ENCODE measurements at places on chromosomes 3 and 15.

GRCh38 chr15:42185801-42186200 is 22.3 kb downstream of the VPS39 start:
- no peak for DNase-seq

GRCh38 chr3:4719046-4719501 is 225.9 kb downstream of the ITPR1 start:
- DNase-seq: peak; percentile 37

GRCh38 chr3:97871801-97872524 is 50.2 kb downstream of the CRYBG3 start:
- peak; percentile 83 for DNase-seq

DNA sequence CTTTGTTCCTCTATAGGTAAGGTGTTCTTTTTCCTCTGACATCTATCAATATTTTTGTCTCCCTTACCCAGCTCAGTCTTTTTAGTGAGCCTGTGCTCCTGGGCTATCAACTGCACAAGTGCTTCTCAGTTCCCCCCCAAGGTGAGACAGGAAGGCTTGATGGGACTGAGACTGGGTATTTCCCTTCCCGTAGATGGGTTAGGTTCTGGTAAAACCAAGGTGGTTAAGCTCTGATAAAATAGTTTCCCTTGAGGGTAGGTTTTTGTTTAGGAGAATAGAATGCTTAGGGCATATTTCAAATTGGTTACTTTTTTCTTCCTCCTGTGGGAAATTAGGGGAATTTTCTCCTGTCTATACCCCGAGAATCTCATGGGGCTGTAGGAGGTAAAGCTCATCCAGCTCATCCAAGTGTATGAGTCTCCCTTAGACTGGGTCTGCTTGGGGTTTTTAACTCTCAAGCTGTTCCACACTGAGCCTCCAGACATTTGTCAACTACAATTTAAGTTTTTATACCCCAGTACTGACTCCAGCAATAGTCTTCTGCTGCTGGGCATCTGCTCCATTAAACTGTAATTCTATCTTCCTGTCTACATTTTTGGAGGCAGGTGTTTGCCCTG is 44.9 kb downstream of the OXSR1 start:
- DNase-seq: no peak

- no peak for DNase-seq
Measured at GRCh38 chr3:49794926-49795905, 4.5 kb downstream of the CDHR4 start.

GRCh38 chr3:114447950-114448479 is 154.2 kb downstream of the TIGIT start:
- peak; percentile 41 for DNase-seq

GRCh38 chr15:47987908-47988532 is 132.8 kb upstream of the SLC24A5 start:
- DNase-seq: peak; percentile 74

GRCh38 chr3:64666171-64666588 is 21.6 kb downstream of the ADAMTS9 start:
- peak; percentile 60 for DNase-seq

GRCh38 chr3:64824394-64824909 is 136.7 kb upstream of the ADAMTS9 start:
- peak; percentile 51 for DNase-seq

DNA sequence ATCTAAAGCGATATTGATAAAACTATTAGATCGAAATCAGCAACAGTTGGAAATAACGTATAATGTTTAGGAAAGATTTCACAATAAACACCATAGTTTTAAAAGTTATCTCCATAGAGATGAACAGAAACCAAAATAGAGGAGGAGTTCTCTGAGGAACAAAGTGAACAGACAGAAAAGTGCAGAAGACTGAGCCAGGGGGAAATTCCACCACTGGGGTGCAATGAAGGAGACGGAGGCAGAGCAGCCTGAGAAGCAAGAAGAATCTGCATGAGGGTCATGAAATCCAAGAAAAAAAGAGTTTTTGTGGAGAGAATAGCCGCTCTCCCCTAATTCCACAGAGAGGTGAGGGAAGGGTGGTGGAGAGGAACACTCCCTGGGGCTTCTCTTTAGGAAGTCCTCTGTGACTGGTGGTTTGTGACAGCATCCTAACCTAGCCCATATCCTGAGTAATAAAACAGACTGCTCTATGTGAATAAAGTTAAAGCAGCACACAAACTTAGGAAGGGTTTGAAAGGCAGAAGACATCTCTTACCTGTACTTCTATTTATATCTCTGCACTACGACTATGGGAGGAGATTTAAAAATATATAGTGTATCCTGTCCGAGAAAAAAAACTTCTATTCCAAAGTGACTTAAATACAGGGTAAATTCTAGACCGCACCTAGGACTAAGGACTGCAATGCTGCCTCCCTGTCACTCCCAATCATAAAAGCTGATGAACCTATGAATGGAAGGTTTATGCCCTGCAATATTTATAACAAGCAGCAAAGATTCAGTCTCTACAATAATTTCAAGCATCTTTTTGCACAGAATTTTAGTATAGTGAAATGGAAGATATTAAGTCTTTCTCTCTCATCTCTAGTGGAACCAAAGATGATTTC is 22.9 kb downstream of the ATP8B4 start:
- no peak for DNase-seq

GRCh38 chr3:36656873-36657272 is 107.5 kb downstream of the DCLK3 start:
- DNase-seq: no peak

Measured in astrocyte of the hippocampus (primary cell).